ENCODE measurements at places on chromosomes 1 and 21.
A peak's percentile ranks its signal among the peaks of the same experiment; 100 is the strongest.

DNA sequence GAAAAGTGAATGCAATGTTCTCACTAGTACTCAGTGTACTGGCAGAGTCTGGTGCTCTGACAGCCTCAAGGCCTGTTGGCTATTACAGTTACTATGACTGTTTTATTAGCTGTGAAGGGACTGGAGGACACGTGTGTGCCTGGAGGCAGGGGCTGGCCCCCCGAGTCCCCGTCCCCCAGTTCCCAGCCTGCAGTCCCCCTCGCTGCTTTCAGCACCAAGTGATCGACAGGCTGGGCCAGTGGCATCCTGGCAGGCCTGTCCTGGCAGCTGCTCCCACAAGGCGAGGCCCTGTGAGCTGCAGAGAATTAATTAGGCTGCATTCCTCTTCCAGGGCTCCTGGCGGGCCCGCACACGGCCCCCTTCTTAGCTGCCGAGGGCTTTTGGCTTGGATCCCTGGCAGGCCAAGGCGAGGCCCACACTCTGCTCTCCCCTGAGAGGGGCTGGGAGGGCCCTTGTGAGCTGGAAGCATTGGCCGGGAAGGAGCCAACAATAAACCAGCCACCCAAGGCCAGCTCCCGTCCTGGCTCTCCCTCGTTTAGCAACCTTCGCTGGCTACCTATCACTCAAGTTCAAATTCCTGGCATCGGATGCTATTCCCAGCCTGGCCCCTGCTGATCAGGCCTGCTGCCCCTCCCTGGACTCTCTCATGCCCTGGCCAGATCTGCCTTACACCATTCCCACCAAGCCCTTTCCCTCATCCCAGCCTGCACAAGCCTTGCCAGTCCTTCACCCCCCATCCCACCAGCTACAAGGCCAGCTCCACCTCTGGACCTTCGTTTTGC lies 9.8 kb downstream of the EDN2 start:
- no peak for DNase-seq

DNA sequence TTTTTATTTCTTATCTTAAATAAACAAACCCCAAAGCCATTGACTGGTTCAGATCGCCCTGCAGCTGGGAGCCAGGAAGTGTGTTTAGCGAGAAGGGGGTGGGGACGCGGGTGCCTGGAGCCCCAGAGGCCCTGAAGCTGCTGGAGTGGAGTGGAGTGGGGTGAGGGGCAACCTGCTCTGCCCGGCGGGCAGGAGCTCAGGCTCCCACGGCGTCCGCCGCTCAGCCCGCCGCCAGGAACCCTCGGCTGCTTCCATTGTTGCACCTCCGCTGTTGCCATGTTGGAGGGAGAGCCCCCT lies 673 bp downstream of the PIK3C2B start:
- peak; percentile 23 for DNase-seq

DNA sequence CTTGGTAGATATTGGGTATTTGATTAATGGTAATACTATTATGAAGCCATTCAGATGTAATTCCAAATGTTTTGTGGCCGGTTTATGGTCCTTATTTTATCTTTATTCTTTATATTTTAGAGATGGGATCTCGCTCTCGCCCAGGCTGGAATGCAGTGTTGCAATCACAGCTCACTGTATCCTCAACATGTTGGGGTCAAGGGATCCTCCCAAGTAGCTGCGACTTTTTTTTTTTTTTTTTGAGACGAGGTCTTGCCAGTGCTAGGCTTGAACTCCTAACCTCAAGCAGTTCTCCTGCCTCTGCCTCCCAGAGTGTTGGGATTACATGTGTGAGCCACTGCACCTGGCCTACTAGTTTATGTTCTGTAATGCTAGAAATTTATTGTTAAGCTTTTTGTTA lies 4.7 kb downstream of the DDI2 start:
- no peak for DNase-seq

DNA sequence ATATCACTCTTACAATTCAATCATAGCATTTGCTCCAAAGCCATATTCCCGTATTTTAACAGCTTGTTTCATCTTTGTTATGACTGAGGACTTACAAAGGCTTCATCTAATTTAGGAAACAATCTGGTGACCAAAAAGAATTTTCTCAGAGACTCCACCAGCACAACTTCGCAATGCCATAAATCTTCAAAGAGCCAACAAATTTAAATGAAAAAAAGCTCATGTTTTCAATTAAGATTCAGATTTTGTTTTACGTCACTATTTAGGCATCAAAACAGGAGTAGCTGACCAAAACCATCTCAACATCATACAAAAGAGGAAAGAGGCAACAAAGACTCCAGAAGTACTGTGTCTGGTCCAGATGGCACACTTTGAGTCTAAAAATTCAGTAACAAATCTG lies 373.3 kb downstream of the TTLL7 start:
- DNase-seq: no peak

DNA sequence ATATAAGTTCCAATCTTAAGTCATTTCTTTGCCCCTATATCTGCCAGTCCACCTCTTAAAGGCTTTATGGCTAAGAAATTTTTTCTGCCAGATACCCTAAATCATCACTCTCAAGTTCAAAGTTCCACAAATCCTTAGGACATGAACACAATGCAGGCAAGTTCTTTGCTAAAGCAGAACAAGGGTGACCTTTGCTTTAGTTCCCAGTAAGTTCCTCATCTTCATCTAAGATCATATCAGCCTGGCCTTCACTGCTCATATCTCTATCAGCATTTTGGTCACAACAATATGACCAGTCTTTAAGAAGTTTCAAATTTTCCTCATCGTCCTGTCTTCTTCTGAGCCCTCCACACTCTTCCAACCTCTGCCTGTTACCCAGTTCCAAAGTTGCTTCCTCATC lies 402.2 kb upstream of the RUNX1 start:
- no peak for DNase-seq
